ENCODE measurements at places on chromosomes 5 and 9.

DNA sequence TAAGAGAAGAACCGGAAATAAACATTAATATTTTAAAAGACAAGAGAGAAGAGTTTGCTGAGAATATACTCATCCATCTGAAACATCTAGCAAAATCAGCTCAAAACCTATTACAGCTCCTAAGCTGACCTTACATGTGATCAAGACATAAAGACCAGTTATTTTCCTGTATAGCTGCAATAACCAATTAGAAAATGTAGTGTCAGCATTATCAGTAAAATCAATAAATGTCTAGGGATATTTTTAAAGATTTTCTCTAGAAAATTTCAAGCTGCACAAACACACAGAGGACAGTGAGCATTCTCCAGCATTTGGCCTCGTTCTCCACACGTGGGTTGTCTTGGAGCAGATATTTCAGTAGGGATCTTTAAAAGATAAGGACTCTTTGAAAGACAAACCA lies 127.6 kb upstream of the CACNA1B start:
- no peak for DNase-seq

GRCh38 chr5:136011414-136012001 lies 17.3 kb upstream of the TGFBI start:
- DNase-seq = no peak

DNA sequence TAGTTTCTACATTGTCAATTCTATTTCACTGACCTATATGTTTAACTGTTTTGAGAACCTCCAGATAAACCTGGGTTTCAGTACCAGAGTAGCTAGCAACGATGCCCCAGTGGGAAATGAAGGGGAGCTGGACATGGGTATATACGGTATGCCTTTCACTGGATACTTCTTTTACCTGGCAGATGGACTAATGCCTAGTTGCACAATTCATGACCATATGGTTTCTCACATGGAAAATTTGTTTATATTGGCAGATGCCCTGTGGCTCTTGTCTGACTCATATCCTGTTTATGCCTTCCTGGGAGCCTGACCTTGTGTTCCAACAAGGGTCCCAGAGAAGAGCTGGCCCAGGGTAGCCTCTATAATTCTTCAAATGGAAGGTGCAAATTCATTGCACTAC lies 144.1 kb downstream of the MAT2B start:
- DNase-seq = no peak

DNA sequence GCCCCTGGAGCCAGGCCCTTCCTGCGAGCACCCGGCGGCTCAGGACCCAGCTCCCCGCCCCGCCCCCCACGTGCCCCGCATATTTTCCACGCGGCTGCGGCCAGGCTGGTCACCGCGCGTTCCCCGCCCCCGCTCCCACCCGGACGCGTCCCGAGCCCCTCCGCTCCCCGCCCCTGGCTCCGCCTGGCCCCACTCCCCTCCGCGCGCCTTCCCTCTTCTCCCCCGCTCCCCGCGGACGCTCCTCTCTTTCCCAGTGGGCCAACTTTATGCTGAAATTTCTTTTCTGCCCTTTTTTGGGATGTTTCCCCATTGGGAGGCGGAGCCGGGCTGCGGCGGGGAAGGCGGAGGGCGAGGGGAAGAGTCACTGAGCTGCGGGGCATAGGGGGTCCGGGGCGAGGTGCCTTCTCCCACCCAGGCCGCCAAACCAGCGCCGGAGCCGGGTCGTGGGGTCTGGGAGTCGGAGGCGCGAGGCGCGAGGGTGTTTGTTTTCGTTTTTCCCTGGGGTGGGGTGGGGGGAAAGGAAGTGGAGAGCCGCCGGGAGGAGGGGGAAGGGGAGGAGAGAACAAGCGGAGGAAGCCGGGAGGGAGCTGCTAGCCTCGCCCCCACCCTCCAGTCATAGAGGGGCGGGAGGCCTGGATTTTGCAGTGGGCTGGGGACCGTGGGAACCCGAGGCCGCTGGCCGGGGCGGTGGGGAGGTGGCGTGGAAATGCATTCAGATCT lies 1.0 kb upstream of the TPM2 start:
- peak; percentile 48 for DNase-seq

DNA sequence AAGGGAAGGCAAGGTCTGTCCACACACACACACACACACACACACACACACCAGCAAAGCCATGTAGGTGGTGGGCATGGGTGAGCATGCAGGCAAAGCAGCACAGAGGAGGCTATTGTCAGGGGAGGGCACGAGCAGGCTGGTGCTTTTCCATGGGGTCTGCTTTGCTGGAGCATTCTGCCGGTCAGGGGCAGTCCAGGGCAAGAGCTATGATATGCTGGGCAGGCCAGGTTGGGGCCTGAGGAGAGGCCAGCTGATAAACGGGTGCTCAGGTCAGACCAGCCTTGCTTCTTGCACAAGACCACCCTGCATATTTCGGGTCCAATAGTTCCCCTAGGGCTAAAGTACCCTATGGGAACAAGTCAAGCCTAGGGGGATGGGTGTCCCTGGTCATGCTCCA lies 253.9 kb upstream of the DMAC1 start:
- no peak for DNase-seq

DNA sequence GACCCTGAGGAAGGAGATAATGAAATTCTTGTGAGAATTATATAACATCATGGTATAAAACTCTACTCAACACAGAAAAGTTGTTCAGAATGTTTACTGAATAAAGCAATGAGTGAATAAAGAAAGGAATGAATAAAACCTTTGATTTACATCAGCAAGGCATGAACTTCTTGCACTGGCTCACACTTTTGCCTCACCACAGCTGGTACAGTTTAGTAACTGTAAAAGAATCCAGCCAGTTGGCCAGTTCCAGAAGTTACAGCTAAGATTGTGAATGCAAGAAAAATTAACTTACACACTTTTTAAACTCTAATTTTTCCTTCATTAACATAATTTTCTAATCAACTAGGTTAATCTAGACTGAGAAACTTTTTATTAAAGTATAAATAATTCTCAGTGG lies 490.9 kb downstream of the NFIB start:
- no peak for DNase-seq

- DNase-seq = no peak
These were observed 141.3 kb upstream of the NFIB start for GRCh38 chr9:14455243-14455642.

GRCh38 chr9:128482186-128482585 lies 22.3 kb upstream of the GLE1 start:
- no peak for DNase-seq

DNA sequence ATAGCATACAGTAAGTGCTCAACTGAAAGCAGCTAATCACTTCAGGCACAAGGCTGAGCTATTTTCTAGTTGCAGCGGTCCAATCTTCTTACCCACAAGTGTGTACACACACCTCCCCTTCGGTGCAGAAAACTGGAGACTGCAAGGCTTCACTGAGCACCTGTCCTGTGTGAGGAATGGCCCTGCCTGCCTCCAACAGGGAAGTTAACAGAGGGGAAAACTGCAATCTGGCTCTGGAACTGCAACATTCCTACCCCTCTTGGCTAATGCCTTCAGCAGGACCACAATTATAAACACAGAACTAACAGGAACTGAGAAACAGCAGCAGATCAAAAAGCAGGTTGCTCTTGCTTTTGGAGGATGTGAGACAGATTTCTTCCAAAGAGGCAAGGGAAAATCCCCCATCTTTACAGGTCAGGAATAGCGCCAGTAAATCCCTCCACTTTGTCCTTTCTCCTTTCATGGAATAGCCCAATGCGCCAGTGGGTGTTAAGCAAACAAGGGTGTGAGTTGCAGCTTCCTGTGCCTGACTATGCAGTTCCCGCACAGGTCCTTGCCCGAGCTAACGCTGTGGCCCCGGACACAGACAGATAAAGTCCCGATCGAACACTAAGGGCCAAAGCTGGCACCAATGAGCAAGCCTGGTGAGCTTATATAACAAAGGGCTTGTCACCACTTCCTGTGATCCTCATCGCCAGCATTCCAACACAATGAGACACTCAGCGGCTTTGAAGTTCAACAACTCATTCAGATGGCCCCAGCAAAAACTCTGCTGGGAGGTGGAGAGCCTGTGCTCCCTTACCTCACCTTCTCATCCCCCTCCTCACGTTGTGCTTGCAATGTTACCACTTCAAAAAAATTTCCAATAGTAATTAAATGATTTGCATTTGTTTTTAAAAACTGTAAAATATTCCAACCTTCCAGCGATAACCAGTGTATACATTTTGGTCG lies 21.5 kb downstream of the SHB start:
- no peak for DNase-seq

GRCh38 chr9:126025991-126026390 lies 278.8 kb downstream of the PBX3 start:
- no peak for DNase-seq

DNA sequence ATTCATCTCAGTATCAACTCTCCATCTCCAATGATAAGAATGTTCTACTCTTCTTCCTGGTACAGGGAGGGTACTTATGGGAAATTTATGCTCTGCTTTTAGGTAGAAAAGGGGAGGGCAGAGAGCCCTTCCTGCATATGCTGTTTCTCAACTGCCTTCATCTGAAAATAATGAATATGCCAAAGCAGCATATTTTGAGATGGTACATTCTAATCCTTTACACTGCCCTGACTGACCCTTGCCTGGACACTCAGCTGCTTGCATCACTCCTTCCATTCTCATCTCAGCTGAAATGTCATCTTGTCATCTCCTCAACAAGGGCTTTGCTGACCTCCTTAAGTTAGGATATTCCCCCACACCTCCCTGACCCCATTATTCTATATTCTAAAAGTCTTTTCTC lies 68.5 kb downstream of the ALDH7A1 start:
- DNase-seq = no peak

- no peak for DNase-seq
These were observed 786 bp upstream of the TSSK1B start for GRCh38 chr5:113435575-113435974.

DNA sequence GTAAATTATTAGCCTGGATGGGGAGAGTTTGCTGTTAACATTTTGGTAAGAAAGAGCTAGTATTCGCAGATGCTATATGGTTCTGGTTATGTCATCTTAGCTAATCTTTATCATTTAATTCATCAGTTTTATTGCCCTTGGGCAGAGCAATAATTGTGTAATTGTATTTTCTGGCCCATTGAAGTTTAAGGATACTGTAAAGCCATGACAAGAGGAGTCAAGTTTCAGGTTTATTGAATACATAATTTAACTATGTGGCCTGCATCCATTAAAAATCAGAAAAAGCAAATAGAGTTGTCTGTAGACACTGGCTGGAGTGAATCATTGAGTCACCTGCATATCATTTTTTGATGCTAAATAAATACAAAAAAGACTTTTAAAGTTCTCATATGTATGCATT lies 255.8 kb downstream of the PRELID2 start:
- DNase-seq = no peak

GRCh38 chr5:31972558-31972957 lies 201.6 kb downstream of the GOLPH3 start:
- DNase-seq = no peak

DNA sequence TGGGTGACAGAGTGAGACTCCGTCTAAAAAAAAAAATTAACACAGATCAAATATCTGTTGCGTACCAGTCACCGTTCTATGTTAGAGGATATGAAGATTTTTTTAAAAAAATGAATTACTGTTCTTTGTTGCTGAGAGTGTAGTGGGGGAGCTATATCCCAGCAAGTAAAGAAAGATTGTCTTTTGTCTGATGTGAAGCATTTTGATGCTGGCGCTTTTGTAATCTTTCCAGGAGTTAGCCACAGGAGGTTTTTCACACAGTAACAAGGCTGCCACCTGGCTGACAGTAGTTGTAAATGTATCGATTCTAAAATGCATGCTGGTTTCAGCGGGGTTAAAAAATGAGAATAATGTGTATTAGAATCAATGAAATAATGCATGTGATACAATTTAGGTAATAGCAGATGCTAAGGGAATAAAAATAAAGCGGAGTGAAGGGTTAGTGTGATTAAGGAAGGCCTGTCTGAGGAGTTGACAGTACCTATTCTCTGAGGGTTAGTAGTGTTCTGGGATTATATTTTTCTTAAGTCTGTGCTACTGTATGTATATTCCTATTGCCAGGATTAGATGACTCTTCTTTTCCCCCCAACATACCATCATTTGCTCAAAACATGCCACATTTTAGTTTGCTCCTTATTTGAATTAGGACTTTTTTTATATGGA lies 3.4 kb downstream of the LMNB1 start:
- DNase-seq = peak; percentile 51

- no peak for DNase-seq
These were observed 416.9 kb upstream of the IRX4 start for GRCh38 chr5:2299388-2300220.

GRCh38 chr9:133162861-133163503 lies 732 bp downstream of the GBGT1 start:
- no peak for DNase-seq

DNA sequence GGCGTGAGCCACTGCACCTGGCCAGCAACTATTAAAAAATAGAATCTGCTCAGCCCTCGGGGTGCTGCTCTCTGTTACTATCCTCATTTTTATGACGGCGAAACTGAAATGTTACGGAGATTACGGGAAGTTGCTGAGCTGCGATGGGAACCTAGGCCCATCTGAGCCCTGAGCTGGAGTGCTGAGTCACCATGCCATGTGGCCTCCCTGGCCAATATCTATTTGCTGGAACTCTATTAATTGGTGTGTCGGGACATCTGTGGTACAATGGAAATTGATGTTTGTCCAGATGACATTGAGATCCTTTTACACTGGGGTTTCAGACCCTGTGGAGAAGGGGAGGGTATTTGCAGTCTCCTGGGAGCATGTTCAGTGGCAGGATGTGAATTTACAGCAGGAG lies 8.1 kb downstream of the PRDM12 start:
- DNase-seq = no peak

- peak; percentile 55 for DNase-seq
These were observed 120.0 kb upstream of the CACNA1B start for GRCh38 chr9:137757613-137758029.

GRCh38 chr5:88875341-88876234 lies 7.4 kb downstream of the MEF2C start:
- DNase-seq = no peak

DNA sequence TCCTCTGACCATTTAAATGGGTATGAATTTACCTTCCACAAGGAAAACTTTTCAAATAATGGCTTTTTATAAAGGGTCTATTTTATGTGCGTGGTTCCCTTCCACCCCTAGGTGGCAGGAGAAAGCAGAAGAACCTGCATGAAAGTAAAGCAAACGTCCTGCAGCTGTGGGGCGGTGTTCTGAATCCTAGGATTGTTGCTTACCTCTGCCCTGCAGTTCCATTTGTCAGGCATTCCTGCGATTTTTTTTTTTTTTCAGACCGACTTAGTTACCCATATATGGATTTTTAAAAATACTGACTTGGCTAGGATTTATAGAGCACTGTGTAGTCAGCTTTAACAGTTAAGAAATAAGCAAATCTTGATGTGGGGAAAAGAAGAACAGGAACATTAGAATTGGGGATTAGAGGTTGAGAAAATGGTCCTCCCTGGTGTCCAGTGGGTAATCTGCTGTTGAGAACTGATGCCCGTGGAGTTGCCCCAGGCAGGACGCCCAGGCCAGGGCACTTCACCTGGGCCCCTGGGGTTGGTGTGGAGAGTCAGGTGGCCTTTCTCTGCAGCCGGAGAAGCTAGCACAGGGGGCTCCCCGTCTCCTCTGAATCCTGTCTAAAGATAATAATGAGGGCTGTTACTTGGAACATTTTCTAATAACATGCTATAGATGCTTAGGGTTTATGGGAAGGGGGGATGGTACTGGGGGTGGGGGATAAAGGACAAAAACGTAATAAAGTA lies 30.4 kb upstream of the LTC4S start:
- DNase-seq = peak; percentile 47

- peak; percentile 87 for DNase-seq
These were observed 10.6 kb upstream of the P4HA2 start for GRCh38 chr5:132238169-132238744.
